Chondrocyte (in vitro differentiated cells): ENCODE measurements at places on chromosomes 3 and 15.
A peak's percentile ranks its signal among the peaks of the same experiment; 100 is the strongest.

GRCh38 chr3:197226179-197226578 is 72.2 kb downstream of the DLG1 start:
- H3K4me3 ChIP-seq: no peak overlapping the region
- H3K36me3 ChIP-seq: no peaks in the 10 kb centered on the region
- peak overlapping the region; percentile 15 for H3K27ac ChIP-seq
- no peak for DNase-seq
- peaks cover 54% of the 10 kb centered on the region for H3K4me1 ChIP-seq

DNA sequence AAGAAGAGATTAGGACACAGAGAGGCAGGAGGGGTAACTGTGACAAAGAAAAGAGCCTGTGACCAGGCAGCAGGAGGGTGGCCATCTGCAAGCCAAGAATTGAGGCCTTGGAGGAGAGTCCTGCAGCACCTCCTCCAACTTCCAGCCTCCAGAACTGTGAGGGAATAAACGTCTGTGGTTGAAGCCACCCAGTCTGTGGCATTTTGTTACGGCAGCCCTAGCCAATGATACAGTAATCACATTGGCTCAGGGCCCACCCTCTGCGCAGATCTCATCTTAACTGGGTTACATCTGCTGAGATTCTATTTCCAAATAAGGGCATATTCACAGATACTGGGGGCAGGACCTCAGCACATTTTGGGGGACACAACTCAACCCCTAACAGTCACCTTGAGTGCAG is 11.3 kb downstream of the SELENOS start:
- no peak overlapping the region for H3K27ac ChIP-seq
- peaks cover 11% of the 10 kb centered on the region for H3K36me3 ChIP-seq
- H3K27me3 ChIP-seq: no peaks in the 10 kb centered on the region

DNA sequence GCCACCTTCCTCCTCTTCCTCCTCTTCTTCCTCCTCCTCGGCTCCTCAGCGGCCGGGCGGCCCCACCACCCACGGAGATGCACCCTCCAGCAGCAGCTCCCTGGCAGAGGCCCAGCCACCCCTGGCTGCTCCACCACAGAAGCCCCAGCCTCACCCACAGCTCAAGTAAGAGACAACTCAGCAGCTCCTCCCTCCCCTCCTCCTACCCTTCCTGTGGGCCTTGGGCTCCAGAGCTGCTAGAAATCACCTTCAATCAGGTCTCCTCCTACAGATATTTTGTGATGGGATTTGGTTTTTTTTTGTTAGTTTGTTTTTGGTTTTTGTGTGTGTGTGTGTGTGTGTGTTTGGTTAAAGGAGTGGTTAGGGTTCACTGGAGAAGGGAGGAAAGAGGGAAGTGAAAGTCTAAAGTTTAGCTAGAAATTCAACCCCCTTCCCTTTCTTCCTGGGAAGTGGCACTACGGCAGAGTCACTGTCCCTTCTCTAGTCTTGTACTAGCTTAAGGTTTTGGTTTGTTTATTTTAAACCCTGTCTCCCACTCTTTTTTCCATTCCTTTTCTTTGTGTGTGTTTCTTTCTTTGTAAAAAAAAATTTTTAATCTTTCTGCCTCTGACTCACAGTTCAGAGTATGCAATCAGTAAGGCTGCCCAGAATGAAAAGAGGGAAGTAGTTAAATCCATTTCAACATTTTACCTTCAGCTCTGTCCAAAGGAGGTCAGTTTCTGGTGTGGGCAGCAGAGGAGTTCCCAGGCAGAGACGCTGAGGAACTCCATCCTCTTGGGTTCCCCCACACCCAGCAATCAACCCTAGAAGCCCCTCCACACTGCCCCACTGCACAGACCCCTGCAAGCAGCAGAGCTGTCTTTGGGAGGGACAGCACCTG is 29.0 kb upstream of the TIMP4 start:
- H3K27me3 ChIP-seq: no peaks in the 10 kb centered on the region
- peak overlapping the region; percentile 99 for H3K27ac ChIP-seq
- H3K4me3 ChIP-seq: peak overlapping the region; percentile 47
- H3K36me3 ChIP-seq: no peaks in the 10 kb centered on the region
- no peak for DNase-seq

DNA sequence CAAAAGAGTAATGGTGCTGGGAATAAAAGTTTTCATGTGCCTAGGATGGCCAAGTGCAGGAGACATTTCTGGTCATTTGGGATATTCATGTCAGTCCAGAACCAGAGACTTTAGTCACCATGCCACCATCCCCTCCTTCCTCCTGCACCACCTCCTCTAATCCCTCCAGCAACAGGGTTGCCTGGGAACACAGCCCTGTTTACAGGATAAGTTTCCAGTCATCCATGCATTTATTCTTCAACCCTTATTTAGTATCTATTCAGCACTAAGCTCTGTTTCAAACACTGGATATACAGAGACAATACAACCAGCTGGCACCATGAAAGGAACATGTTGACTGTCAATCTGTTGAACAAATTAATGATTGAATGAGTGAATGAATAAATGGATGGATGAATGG is 211.7 kb downstream of the CLSTN2 start:
- no peaks in the 10 kb centered on the region for H3K27me3 ChIP-seq
- H3K27ac ChIP-seq: no peak overlapping the region
- no peaks in the 10 kb centered on the region for H3K4me1 ChIP-seq
- no peak overlapping the region for H3K4me3 ChIP-seq
- H3K36me3 ChIP-seq: peaks cover 3% of the 10 kb centered on the region

GRCh38 chr15:38707802-38708671 is 143.4 kb upstream of the RASGRP1 start:
- H3K4me3 ChIP-seq: no peak overlapping the region
- peaks cover 35% of the 10 kb centered on the region for H3K4me1 ChIP-seq
- no peaks in the 10 kb centered on the region for H3K36me3 ChIP-seq
- no peaks in the 10 kb centered on the region for H3K27me3 ChIP-seq

DNA sequence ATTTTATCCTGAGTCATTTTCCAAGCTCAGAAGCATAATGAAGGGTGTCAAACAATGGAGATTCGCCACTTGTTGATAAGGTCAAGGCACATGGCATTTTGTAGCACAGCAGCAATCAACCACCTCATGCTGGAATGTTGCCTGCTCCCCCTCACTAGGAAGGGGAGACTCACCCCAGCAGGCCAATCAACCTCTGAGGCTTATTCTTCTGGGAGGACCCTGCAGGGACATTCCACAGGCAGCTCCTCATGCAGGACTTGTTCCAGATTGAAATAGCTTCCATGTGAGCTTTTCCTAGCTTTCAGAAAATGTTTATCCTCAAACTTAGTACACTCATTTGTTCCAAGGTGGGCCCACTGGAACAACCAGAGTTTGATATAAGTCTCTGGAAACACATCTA is 77.6 kb downstream of the SSR3 start:
- no peak overlapping the region for H3K4me3 ChIP-seq
- no peaks in the 10 kb centered on the region for H3K36me3 ChIP-seq
- H3K27ac ChIP-seq: peak overlapping the region; percentile 82
- peaks cover 37% of the 10 kb centered on the region for H3K4me1 ChIP-seq

GRCh38 chr3:11847607-11848006 is 922 bp upstream of the TAMM41 start:
- no peak for DNase-seq
- peaks cover 10% of the 10 kb centered on the region for H3K36me3 ChIP-seq
- H3K27ac ChIP-seq: no peak overlapping the region
- peaks cover 26% of the 10 kb centered on the region for H3K4me1 ChIP-seq
- H3K27me3 ChIP-seq: peaks cover 17% of the 10 kb centered on the region
